Activated CD4-positive, alpha-beta memory T cell treated with anti-CD3 and anti-CD28 coated beads, Interleukin-2, amount 10 ng/mL, durations not matched to agents 7 days and 5 days (primary cell): ENCODE measurements at places on chromosomes 12 and 14. TPM values are rescaled to one million over a fixed set of nuclear protein-coding genes. Genes with fewer than 3 reads are reported as not detected.
A peak's percentile ranks its signal among the peaks of the same experiment; 100 is the strongest.

The TGM1 gene
- 4.4 TPM for total RNA-seq

The RBP5 gene
- 1.8 TPM for total RNA-seq

The CLEC4C gene
- not detected for total RNA-seq

The SLC2A13 gene
- 3.2 TPM for total RNA-seq

The KRT6B gene
- total RNA-seq, result not detected

The GPHN gene
- 15.9 TPM for total RNA-seq

The OTOGL gene
- not detected for total RNA-seq

The MGP gene
- not detected for total RNA-seq

DNA sequence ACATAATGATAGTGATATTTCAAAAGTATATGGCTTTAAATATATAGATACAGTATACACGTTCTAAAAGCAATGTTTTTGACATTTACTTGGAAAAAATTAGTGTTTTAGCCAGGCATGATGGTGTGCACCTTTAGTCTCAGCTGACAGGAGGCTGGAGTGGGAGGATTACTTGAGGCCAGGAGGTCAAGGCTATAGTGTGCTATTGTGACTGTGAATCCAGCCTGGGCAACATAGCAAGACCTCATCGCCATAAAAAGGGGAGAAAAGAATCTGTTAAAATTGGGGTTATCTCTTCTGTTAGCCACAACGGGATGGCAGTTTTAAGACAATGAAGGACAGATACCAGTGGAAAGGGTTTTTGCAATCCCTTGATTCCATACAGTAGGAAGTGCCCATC lies 95.2 kb downstream of the PLEKHA5 start:
- DNase-seq, result no peak

DNA sequence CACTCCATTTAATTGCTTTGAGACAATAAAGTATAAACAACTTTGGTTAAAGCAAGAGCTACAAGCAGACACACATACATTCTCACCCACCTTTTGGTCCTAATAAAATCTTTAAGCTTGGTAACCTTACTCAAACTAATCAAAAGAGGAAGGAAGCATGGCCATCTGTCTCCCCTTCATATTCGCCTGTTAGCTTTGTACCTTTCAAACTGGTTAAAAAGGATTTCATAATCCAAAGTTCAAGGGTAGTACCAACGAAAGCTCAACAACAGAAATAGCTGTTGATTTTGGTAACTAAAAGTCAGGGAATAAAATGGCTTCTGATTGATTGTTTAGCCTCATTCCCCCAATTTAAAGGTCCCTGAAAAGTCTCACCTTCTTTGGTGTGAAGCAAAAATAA lies 456.9 kb downstream of the BCAT1 start:
- no peak for DNase-seq

GRCh38 chr14:61484826-61485584 lies 163.6 kb downstream of the PRKCH start:
- DNase-seq, result no peak

DNA sequence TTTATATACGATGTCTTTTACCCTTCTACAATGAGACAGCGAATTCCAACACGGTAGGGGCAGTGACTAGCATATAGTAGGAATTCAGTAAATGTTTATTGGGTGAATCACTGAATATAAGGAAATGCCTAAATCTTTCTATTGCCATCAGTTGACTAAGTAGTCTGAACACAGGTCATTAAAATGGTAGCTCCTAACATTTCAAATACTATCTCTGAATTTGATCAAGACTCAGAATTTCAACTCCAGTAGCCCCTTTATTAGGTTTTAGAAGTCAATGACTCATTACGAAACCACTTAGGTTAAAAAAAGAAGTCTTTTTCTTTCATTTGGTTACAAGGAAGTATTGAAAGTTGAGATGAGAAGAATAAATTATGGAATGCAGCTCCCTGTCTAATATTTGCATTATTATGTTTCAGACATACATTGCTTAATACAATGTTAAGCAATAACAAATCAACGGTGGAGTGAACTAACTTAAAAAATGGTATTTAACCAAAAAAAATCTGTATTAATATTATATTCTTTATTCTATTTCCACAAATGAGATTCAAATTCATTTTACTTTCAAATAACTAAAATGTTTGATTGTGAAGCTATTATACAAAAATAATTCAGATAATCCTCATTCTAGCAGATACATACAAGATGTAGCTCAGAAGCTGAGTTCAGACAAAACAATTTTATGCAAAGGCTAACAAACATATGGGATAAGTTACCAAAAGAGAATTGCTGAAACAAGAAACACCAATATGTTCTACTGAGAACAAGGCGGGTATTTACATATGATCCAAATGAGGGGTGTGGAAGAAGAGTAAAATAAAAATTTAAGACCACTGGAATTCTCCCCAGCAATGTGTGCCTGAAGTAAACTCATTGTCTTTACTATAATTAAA lies 302.7 kb downstream of the CEP128 start:
- DNase-seq, result no peak

DNA sequence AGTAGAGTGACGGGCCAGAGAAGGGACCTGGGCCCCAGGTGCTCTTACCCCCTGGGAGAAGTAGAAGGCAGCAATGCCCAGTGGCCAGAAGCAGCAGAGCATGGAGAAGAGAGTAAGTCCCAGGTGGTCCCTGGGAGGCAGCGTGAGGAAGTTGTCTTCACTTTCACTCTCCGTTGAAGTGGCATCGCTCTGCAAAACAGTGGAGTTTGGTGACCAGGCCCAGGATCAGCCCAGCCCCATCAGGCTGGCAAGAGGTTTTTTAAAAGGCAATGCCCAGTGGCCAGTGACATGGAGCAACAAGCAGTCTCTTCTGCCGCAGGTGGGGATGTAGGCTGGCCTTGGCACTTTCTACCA lies 18.2 kb downstream of the SYNDIG1L start:
- no peak for DNase-seq

- DNase-seq, result no peak
These were observed 33.3 kb upstream of the INF2 start for GRCh38 chr14:104656014-104656714.

DNA sequence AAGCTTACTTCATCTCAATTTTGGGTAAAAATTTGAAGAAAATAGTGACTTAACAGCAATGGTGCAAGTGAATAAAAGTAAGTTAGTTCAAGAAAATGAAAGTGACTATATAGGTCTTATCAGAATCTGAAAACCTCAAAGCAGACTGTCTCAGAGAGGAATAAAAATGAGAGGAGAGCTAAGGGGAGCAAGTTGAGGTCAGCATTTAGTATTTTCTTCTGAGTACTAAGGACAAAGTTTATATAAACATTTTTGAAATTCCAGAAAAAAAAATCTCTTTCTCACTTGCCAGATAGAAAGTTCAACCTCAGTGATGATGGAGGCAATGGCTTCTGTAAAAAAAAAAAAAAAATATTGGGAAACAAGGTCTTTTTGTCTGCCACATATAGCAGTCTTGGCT lies 414.1 kb downstream of the NPAS3 start:
- no peak for DNase-seq

DNA sequence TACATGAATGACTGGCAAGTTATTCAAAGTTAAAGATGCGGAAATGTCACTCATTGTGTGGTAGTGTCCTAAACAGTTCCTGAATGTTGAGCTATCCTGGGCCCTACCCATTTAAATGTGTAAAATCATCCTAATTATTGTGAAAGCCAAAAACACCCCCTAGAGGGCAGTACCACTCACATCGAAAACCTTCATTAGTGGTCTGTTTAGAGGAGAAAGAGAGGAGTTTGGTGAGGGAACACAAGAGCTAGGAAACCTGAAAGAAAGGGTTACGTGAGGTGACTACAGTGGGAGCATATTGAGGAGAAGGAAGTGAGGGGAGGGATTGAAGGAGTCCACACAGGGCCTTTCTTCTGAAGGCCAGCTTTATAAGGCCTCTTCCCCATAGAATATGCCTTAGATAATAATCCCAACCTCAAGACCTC lies 2.5 kb upstream of the TEP1 start:
- DNase-seq, result peak; percentile 33

GRCh38 chr12:4856596-4856995 lies 53.1 kb upstream of the KCNA1 start:
- no peak for DNase-seq

GRCh38 chr12:98896938-98897337 lies 251.8 kb downstream of the APAF1 start:
- DNase-seq, result no peak

DNA sequence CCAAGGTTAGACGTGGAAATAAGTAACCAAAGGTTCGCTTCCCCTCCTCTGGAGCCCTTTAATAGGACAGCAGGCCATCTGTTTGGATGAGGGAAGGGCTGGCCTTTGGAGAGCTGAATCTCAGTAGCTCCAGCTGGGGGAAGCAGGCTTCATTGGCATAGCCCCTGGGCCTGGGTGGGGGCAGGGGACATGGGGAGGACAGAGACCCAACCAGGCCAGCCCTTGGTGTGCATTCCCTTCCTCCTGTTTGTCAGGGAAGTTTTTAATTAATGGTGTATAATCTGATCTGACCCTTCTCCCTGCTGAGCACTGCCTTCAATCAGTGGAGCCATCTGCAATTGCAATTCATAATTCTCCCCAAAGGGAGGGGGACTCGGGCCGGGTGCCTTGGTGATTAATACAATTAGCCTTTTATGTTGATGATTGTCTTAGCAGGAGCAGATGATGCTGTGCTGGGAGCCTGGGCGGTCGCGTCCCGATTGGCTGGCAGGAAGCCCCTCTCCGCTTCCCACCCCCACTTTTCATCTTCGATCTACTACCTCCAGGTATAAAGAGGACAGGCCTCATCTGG lies 6.4 kb downstream of the AQP6 start:
- DNase-seq, result no peak

- no peak for DNase-seq
These were observed 1278.1 kb downstream of the AACS start for GRCh38 chr12:126343321-126343720.

- no peak for DNase-seq
These were observed 2.6 kb upstream of the ACACB start for GRCh38 chr12:109113661-109114321.
